ENCODE measurements at places on chromosomes 3 and 15. TPM values are rescaled to one million over a fixed set of nuclear protein-coding genes. Genes with fewer than 3 reads are reported as not detected.

DNA sequence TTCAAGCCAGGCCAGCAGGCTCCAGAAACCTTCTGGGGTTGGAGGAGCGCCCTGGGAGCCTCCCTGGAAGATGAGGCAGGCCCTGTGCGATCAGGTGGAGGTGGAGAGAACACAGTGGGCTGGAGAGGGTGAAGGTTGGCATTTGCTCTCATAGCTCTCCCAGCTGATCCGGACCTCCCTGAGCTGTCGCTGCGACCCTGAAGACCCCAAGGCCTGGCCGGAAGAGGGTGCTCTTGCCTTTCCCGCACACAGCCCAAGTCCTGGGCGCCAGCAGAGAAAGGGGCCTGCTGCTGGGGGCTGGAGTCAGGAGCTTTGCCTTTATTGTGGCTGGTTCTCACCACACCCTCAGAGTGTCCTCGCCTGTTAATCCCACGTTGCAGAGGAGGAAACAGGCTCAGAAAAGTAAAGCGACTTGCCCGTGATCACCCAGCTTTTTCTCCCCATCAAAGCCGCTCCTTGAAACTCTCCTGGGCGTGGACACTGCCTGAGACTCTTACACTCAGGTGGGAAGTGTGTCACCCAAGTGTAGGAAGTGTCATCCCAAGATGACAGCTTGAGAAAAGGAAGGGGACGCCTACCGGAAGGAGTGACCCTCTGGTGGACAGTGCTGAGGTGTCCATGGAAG, 8.6 kb upstream of the RPL29 start:
- DNase-seq = no peak

- no peak for DNase-seq
Measured at GRCh38 chr3:110793611-110794010, 278.0 kb upstream of the NECTIN3 start.

Gene SUCNR1
- total RNA-seq = 0.36 TPM

DNA sequence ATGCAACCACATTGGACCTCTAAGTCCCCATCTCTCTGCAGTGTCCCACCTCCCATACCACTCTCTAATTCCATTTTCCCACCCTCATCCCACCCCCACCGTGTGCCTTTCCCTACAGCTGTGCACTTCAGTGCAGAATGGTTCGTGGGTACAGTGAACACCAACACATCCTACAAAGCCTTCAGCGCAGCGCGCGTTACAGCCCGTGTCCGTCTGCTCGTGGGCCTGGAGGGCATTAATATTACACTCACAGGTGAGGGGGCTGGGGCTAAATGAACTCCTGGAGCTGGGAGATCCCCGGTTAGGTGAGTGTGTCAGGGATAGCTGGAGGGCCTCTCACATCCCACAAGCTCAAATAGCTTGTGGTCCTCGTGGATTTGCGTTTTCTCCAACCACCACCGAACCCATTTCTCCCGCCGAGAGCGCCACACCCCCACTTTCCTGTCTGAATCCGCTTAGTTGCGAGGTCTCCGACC, 1.9 kb downstream of the DUOXA2 start:
- DNase-seq = no peak

- no peak for DNase-seq
Measured at GRCh38 chr3:19488939-19489338, 340.6 kb downstream of the KCNH8 start.

Gene RBP2
- not detected for total RNA-seq

DNA sequence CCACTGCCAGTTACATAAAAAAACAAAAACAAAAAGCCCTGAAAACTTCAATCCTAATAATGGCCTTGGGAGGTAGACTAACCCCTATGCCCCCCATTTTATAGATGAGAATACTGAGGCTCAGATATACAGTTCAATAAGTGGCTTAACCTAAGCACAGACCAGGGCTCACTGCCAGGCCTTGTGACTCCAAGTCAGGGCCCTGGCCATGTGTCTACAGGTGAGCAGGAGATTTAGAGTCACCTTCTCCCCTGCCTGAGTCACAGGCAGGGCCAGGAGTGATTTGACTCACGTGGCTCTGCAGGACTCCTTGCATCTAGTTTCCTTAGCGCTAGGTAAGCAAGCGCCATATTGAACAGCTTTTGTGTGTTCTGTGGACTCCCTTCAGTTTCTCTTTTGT, 98.6 kb upstream of the ETV5 start:
- DNase-seq = no peak

Gene PLIN1
- 0.95 TPM for total RNA-seq

GRCh38 chr3:120688121-120688520, 6.1 kb upstream of the HGD start:
- DNase-seq = no peak

Gene GP5
- total RNA-seq = not detected

Gene NOX5
- total RNA-seq = not detected

Gene SHF
- total RNA-seq = 22.5 TPM

GRCh38 chr3:189626286-189626685, 4.9 kb upstream of the TP63 start:
- DNase-seq = no peak

Gene UBE3A
- total RNA-seq = 99.9 TPM

Gene GOLGA8S
- total RNA-seq = 0.33 TPM

- DNase-seq = no peak
Measured at GRCh38 chr3:172626021-172626640, 84.7 kb downstream of the NCEH1 start.

Gene GHRL
- total RNA-seq = 0.71 TPM

Gene ONECUT1
- not detected for total RNA-seq

DNA sequence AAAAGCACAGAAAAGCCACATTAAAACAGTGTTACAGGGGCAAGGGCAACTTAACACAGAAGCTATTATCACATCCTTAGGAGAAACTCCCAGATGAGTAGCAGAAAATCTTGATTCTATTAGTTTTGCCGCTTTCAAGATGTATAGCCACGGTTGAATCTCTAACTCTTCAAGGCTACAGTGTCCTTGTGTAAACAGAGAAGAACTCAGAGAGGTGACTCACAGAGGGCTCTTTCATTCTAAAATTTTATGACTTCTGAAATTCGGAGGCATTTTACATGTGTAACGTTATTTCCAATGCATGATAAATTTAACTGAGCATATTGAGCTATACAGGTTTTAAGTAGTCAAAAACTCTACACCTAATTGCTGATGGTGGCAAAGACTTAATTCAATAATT, 846.6 kb downstream of the GBE1 start:
- no peak for DNase-seq

DNA sequence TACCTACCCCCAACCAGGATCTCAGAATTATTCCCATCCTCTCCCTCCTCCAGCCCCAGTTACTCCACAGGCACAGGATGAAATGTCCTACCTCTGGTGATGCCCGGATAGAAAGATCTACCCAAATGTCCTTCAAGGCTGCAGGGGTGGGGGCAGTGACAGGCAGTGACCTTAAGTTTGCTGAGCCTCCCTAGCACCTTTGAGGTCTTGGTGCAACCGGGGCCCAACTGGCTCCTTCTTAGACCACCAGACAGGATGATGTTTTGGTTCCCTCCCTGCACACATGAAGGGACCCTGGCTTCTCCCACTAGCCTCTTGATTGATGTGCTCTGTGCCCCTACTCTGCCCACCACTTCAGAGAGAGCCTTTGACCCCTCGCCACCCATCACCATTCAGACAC, 36.4 kb downstream of the EXOG start:
- DNase-seq = no peak

DNA sequence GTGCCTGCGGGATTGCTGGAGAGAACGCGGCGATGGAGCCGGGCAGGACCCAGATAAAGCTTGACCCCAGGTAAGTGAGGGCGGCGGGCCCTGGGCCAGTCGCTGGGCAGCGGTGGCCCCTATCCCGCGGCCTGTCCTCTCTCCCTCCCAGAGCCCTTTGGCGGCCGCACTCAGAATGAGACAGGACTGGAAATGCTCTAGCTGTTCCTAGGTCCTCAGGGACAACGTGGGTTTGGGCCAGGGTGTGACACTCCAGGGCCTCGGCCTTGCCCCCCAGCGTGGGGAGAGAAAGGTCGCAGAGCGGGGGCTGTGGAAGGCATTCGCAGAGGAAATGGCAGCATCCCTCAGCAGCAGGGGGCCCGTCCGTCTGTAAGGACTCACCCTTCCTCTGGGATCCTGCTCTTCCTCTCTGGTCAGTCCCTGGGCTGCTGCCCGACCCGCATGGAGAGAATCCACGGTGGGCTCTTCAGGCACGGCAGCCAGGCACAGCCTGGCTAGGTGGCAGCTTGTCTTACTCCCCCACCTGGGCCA, 412 bp downstream of the SLC51A start:
- DNase-seq = no peak

DNA sequence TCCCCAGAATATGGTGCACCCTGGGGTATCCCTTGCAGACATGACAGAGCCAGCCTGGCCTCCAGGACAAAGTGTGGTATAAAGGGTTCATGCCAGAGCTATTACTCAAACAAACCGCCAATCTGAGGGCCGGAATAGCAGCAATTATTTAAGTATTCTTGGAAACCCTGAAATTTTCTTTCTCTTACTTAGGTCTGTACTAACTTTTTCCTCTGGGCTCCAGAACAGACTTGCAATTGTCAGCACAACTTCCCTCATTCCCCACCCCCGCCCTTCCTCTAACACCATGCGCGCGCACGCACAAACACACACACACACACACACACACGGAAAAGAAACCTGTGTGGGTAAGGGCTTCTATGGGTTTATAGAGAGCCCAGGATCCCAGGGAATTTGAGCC, 56.3 kb downstream of the ISG20 start:
- no peak for DNase-seq

- peak; percentile 60 for DNase-seq
Measured at GRCh38 chr15:93035092-93035915, 53.7 kb downstream of the RGMA start.

Gene EBLN2
- total RNA-seq = 4.8 TPM

- DNase-seq = peak; percentile 72
Measured at GRCh38 chr3:117628823-117629291, 919.3 kb downstream of the TUSC7 start.

- DNase-seq = no peak
Measured at GRCh38 chr3:139074565-139075115, 29.9 kb upstream of the PRR23C start.

DNA sequence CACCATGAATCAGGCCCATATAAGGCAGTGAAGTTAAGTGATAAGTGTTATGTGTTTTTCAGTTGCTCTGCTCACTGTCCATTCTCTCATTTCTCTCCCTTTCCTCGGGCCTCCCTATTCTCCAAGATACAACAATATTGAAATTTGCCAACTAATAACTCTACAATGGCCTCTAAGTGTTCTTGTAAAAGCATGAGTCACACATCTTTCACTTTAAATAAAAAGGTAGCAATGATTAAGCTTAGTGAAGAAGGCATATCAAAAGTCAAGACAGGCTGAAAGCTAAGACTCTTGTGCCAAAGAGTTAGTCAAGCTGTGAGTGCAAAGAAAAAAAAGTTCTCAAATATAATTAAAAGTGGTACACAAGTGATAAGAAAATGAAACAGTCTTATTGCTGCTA, 675.4 kb downstream of the OTOL1 start:
- DNase-seq = no peak

DNA sequence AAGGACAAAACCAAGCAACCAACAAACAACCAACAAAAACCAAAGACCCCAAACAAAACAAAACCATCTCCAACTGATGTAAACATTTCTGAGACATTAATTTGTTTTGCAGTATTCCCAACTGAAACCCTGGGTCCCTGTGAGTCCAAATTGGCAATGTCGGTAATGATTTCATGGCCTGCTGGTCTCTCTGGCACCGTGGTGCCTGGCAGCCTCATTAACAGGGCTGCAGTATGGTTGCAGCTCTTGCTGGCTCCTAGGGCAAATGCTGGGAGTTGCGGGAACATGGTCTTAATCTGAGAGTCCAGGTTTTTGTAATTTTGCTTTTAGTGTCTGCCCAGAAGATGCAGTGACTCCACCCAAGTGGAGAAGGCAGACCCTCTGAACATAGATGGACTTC, 128.3 kb downstream of the SV2B start:
- DNase-seq = no peak

DNA sequence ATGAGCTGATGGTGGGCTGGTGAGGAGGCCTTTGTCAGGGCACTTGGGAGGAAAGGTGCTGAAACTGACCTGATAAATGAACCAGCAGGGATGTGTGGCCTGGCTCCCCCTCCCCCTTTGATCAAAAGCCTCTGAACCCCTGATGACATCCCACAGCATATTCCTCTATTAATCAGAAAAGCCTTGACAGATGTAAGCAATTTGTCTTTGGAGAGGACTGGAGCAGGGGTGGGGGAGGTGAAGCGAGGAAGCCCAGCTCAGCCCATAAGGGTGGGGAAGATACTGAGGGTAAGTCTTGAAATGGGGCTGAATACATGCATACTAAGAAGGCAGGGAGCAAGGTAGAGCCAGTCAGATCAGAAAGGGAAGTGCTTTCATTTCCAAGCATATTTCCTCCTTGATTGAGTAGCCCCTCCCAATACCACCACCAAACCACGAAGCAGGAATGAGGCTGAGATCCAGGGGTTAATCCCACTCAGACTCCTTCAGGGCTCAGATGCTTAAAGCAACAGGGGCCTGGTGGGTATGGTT, 34.7 kb upstream of the MRPS22 start:
- DNase-seq = no peak

DNA sequence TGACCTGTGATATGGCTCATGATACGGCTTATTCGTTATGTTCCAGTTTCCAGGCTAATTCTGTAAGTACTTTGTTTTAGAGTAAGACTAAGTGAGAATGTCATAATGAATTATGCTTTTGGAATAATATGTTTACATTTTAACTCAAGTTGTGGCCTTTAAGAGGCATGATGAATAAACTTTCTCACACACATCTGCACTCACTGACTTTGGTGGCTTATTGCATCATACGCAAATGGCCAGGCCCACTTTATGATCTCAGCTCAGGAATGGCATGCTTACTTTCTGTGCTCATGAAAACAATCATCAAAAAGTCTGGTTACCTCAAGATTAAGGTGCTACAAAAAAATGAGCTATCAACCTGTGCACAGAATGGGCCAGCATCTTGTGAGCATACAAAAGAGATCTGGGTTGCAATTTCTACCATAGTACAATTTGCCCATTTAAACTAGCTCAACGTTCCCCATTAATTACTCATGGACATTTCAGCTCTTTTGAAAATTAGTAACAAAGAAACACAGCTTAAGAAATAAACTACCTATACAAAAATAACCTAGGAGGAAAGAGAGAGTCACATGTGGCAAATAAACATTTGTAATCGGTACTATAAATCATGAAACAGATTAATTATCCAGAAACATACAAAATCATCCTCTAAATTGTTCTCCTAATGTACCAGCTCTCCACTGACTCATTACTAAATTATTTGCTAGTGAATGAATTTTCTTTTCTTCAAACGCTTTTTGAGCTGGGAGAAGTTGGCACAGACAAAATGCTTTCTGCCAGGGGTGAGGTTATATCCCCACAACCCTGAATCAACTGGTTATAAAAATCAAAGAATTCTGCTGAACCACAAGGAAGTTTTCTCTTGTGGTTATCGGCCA, 439.0 kb upstream of the ADAMTS9 start:
- no peak for DNase-seq

DNA sequence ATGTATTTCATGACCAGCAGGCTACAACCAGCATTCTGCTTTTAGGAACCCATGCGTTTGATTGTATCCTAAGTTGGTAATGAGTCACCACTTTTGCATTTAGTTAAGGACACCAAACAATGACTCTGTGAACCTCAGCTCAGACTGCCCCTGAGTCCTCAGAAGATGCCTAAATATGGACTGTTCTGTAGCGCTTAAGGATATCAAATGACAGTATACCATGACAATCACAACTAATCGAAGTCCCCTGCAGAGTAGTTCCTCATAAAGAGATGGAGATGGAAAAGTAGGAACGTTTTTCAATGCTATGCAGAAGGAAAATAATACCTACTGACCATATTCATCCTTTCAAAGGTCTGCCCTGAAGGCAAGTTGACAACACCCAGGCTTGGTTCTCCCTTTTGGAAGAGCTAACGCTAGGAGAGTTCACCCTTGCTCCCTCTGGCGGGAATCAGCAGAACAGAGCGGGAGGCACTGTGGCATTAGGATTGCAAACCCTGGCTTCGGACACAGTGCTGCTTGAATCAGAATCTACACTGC, 508.6 kb downstream of the FHIT start:
- no peak for DNase-seq
